ENCODE measurements at places on chromosomes 3 and 15.

DNA sequence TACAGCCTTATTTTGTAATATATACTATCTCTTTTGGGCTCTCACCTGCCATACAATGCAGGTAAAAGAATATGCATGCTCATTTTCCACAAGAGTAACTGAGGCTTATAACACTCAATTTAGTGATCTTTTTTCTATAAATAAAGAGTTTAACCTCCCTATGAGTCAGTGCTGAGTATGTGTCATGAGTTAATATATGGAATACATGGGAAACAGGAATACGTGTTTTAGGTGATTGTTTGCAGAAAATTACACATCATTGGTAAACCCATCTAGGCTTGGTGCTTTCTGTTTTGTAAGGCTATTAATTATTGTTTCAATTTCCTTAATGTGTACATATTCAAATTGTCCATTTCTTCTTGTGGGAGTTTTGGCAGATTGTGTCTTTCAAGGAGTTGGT is 411.3 kb downstream of the GRM7 start:
- DNase-seq, result no peak

GRCh38 chr3:99716463-99716995 is 78.1 kb downstream of the COL8A1 start:
- no peak for DNase-seq

DNA sequence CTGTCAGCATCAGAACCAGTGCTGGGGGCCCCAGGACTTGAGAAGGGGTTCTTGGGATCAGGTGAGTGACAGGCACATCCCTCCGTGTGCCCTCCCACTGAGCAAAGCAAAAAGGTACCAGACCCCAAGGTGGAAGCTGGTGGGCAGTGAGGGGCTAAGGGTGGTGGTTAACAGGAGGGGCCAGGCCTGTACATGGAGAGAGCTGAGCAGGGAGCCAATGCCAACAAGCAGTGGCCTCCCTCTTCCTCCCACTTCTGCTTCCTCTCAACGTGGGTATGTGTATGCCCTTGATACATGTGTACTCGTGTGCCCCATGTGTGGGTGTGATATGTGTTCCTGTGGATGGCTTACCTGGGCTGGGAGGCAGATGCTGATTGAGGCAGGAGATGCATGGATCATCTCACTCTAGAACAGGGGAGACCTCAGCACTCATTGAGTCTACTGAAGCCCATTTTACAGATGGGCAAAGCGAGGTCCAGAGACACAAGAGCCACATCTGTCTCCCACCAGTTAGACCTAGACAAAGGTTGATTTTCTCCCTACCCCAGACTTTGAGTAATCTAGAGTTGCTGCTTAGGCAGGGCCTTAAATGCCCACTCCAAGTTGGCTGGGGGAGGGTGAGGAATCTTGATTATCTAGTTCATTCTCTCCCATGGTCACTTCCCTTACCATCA is 945 bp downstream of the VIPR1 start:
- DNase-seq, result no peak

GRCh38 chr15:41256577-41257038 is 25.5 kb downstream of the CHP1 start:
- DNase-seq, result no peak

- DNase-seq, result no peak
Measured at GRCh38 chr3:160667452-160667851, 9.5 kb upstream of the ARL14 start.

- DNase-seq, result no peak
Measured at GRCh38 chr3:185552358-185552877, at the start of gene LIPH. LIPH (minus strand) TSS chr3:185552588; CDS start chr3:185552471, 117 bp downstream.

DNA sequence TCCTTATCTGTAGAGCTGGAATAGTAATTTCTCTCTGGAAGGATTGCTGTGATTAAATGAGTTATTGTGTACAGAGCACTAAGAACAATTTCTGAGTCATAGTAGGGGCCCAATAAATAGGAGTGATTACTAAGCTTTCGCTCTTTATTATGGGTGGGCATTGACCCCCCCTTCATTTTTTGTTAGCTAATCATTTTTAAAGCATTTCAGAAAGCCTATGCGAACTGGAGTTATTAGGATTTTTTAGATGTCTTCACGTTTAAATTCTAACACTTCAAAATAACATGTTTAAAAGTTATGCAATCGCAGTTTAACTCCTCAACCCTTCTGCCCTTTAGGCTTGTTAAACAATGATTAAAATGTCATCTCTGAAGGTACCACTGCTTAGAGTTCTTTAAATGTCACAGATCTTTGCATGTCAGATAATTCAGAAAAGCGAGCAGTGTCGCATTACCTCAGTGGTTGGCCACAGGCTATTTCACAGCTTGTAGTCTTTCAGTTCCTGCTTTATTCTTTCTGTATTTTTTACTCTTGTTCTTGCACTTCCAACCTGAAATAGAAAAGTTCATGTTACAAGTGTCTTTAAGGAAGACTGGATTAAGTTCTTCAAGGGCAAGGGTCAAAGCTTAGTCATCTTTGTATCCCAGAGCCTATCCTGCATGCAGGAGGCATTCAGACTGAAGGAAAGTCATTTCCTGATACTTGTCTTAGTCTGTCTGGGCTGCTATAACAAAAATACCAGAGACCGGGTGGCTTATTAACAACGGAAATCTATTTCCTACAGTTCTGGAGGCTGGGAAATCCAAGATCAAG is 102.9 kb downstream of the FNDC3B start:
- no peak for DNase-seq

DNA sequence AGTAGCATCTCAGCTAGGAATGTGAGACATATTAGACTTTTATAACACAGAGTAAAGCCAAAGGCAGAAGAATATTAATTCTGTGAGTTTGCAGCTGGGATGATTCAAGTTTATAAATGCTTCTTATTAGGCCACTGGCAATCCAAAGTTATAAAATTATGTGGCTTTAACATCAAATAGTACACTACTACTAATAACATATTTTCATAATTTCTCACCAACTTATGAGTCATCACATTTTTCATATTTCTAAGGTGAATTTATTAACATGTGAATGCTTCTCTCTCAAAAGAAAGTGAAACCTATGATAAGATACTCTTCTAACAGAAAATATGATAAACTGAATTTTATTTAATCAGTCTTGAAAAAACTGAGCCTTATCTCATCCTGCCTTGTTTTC is 1348.2 kb upstream of the ALCAM start:
- no peak for DNase-seq
